ENCODE measurements at places on chromosomes 11 and 22.

DNA sequence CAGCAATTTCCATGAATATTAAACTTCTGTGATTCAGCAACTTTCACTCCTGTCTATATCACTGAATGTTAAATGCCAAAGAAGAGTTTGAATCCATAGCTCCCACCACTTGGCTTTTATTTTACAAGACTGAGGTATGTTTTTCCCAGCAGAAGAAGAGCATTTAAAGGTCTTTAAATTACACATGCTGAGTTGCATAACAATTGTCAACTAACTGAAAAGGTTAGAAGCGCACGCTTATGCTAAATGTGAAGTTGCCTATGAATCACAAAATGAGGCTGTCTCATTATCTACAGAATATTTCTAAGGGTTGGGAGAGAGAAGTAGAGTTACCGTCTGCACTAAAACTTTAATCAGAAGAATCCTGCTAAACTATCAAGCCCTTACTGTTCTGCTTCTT, 1086.3 kb downstream of the FAM181B start:
- DNase-seq, result no peak

GRCh38 chr11:17751558-17751957, 17.0 kb downstream of the KCNC1 start:
- no peak for DNase-seq

GRCh38 chr11:96875712-96876111, 485.9 kb downstream of the JRKL start:
- DNase-seq, result no peak

GRCh38 chr11:70509476-70509875, 111.1 kb downstream of the CTTN start:
- DNase-seq, result no peak

DNA sequence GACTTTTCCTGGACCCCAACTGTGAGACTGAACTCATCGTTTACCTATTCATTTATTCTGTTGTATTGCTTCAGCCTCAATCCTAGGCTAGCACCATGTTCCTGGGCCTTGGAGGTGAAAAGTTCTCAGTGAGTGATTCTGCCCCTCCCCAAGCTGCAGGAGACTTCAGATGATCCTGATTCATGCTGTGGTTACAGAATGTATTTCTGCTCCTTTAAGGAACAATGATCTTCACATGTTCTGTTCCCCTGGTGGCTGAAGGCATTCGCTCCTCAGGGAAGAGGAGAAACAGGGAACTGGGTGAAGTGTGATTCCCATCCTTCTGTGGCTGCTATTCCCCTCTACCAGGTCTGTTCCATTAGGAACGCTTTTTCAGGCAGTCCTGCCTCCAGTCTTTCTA, 2.4 kb downstream of the OR52E1 start:
- DNase-seq, result no peak

DNA sequence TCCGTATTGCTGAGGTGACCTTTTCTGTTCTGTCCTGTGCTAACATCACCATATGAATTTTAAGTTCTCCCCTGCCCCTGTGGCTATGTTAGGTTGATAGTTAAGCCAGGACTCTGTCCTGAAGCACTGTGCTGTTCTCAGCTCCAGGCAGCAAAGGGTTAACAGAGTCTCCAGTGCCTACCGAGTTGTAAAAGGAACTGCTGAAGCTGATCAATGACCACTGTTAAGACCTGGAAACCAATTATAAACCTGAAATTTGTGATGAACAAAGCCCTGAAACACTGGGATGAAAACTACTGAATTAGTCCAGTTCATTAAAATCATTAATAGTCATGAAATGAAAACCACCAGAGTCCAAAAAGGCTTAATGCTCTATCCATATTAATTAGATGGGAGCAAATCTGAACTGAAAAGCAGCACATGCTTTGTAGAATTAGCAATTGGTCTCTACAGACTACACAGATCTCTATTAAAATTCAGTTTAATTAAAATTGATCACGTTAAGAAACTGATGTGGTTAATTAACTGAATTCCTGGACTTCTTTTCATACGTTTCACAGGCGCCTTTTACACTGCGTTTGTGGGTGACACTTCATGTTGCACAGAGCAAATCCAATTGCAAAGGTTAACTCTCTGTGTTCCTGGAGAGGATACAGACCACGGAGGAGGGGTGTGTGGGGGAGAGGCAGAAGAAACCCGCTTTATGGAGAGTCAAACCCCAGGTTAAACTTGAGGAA, 188.5 kb upstream of the MPPED2 start:
- DNase-seq, result no peak
